ENCODE measurements at places on chromosomes 1 and 21. TPM values are rescaled to one million over a fixed set of nuclear protein-coding genes. Genes with fewer than 3 reads are reported as not detected.

RUNX3 gene
- 1.3 TPM for total RNA-seq

CLCA2 gene
- total RNA-seq: not detected

NTMT2 gene
- total RNA-seq: not detected

NAXE gene
- 143 TPM for total RNA-seq

S100A1 gene
- total RNA-seq: not detected

LRIF1 gene
- 17.9 TPM for total RNA-seq

INSRR gene
- not detected for total RNA-seq

FAM110D gene
- not detected for total RNA-seq

DLGAP3 gene
- total RNA-seq: 1.0 TPM

MED8 gene
- 31.1 TPM for total RNA-seq

KIF1B gene
- 17.1 TPM for total RNA-seq

RGS4 gene
- not detected for total RNA-seq

SPRR2B gene
- not detected for total RNA-seq

GPR37L1 gene
- total RNA-seq: 0.12 TPM

PUM1 gene
- 163 TPM for total RNA-seq

HOOK1 gene
- total RNA-seq: 50.4 TPM

ITSN1 gene
- total RNA-seq: 30.6 TPM

IBA57 gene
- 9.5 TPM for total RNA-seq

LHX4 gene
- total RNA-seq: 0.19 TPM

XCL1 gene
- total RNA-seq: not detected

All from Calu3 (cell line).